ENCODE measurements at places on chromosomes 5 and 9.

GRCh38 chr9:98185021-98185567 lies 7.3 kb downstream of the CORO2A start:
- DNase-seq: no peak

GRCh38 chr5:90602681-90603080 lies 44.1 kb downstream of the ADGRV1 start:
- DNase-seq: no peak

- DNase-seq: no peak
Measured at GRCh38 chr9:93288891-93289883, 105.2 kb downstream of the WNK2 start.

- no peak for DNase-seq
Measured at GRCh38 chr5:168931638-168932345, 352.6 kb upstream of the PANK3 start.

GRCh38 chr9:133822430-133823065 lies 84.4 kb upstream of the SARDH start:
- DNase-seq: no peak

DNA sequence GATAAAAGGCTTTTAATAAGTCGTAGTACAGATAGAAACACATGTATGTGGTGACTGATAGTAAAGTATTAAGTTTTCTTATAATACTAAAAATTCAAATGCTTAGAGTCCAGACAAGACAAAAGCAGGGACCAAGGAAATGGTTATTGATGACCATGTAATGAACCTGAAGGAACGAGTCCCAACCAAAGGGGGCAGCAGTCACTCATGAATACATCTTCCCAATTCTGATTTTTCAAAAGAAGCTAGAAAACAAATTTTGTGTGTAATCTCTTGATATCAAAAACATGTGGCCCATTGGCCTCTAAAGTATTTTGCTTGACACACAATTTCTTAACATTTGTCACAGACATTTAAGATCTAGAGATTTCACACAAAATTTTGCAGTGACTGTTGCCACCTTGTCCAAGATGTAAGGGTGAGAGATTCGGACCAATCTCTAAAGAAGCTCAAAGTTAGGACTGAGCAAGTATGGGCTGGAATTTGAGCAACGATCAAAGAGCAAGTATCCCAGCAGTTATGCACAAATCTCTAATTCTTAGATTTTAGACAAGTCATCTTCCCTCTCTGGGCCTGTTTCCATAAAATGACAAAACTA lies 66.8 kb downstream of the ARL15 start:
- DNase-seq: peak; percentile 53

DNA sequence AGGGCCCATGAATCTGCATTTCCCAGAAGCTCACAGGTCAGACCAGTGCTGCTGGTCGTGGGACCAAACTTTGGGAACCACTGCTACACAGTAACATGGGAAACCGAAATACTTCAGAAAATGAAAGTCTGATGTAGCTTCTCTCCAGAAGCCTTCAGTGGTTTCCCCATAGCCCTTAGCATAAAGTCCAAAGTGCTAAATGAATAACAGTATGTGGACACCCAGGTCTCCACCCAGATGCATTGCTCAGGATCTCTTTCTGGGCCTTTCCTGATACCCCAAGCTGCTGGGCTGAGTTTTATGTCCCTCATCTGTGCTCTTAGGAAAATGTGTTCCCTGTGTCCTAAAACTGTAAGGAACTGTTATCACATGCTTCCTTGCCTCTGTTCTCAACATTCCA lies 100.4 kb downstream of the NFIB start:
- DNase-seq: no peak

- DNase-seq: no peak
Measured at GRCh38 chr5:139848508-139849100, 53.0 kb downstream of the PSD2 start.

GRCh38 chr5:52767766-52768480 lies 19.8 kb upstream of the ITGA1 start:
- DNase-seq: no peak

DNA sequence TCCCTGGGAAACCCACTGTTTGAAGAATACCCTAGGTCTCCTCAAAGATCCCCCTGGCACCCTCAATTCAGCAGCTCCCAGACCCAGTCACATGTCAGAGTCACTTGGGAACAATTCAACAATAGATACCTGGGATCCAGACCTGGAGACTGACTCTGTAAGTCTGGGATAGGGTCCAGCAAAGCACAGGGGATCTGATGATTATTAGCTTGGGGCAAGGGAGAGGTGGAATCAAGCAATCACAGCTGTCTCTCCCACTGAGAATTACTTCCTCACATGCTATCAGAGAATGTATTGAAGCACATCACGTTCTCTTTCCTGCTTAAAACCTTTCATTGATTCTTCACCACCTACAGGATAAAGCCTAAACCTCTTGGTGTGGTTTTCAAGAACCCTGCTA lies 5.9 kb downstream of the FAM193B start:
- no peak for DNase-seq

- DNase-seq: no peak
Measured at GRCh38 chr5:135743181-135743580, 91.3 kb upstream of the SLC25A48 start.

GRCh38 chr5:8097146-8097545 lies 228.2 kb downstream of the MTRR start:
- no peak for DNase-seq

DNA sequence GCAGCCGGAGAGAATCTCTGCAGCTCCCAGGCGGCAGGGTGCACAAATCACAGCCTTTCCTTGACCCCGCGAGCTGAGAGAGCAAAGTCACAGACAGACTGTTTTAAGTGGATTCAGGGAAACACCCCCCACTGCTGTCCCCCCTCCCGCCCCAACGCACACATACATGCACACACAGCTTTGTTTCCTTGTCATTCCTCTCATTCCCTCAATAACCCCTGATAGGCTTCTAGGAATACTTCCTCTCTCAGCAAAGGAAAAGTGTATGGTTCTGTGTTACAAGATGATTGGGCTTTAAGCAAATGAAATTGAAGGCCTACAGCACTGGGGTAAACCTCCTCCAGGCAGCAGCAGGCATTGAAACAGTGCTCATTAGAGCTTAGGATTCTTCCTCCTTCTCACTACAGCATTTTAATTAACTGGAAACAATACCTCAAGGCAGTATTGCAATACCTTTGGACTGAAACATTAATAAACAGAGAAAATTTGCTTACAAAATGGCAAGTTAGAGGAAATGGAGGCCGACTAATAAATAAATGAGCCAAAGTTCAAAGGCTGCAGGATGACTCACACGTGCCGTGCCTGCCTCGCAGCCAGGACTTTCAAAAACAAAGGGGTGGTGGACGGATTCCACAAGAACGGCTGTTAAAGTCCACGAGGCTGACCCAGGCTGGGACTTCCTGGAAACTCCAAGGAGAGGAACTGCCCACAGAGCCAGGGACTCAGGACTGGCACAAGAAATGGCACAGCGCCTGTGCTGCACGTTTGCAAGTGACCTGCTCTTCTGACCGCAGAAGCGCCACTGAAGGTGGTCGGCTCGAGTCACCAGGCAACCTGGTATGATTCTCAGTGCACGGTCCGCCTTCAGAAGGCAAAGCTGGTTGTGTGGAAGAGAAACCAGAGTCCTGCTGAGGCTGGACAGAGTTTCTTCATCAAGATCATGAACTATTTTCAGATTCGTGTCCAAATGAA lies 236.2 kb downstream of the SYK start:
- no peak for DNase-seq

- DNase-seq: no peak
Measured at GRCh38 chr5:44246986-44247385, 142.2 kb downstream of the FGF10 start.

DNA sequence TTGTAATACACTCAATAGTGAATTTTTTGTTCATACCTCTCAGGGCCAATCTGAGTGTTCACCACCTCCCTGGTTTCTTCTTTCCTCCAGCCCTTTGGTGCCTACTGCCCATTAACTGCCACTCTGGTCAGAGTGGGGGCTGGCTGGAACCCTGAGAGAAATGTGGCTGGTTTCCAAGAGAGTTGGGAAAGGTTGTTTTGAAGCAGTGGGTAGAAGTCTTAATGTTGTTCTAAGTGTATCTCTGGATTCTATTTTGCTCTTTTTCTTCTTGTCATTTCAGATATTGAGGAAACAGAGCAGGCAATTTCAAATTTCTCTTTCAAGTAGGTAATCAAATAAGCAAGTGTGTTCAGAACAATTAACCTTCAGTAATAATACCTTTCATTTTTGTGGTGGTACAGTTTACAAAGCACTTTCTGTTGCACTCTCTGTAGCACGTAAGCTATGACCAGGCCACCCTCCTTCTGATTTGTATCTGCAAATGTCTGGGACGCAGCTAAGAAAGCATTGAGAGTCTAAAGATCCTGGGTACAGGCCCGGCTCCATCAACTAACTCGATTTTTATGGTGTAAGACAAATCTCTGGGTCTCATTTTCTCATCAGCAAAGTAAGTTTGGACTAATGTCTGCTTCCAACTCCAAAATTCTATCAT lies 8.4 kb downstream of the SLC1A3 start:
- DNase-seq: no peak

- DNase-seq: no peak
Measured at GRCh38 chr9:78552802-78553201, 255.9 kb downstream of the PSAT1 start.

GRCh38 chr9:27518809-27519208 lies 5.3 kb upstream of the IFNK start:
- no peak for DNase-seq

DNA sequence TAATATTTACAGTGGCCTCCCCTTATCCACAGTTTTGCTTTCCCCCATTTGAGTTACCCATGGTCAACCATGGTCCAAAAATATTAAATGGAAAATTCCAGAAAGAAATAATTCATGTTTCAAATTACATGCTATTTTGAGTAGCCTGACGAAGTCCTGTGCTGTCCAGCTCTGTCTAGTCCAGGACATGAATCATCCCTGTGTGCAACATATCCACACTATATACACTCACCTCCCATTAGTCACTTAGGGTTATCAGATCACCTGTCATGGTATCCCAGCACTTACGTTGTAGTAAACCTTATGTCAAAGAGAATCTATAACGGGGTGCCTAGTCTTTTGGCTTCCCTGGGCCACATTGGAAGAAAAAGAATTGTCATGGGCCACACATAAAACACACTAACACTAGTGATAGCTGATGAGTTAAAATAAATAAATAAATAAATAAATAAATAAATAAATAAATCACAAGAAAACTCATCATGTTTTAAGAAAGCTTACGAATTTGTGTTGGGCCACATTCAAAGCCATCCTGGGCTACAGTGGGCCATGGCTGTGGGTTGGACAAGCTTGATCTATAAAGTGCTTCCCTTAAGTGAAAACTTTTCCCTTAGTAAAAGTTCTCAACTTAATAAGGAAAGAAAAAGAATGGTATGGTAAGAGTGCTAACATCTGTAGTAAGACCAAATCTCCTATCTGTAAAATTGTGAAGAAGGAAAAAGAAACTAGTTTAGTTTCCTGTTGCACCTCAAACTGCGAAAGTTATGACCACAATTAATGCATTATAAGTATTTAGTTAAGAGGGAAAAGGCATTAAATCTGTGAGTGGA lies 15.9 kb upstream of the OMD start:
- DNase-seq: no peak

GRCh38 chr9:7968687-7969086 lies 169.1 kb upstream of the DMAC1 start:
- no peak for DNase-seq

- no peak for DNase-seq
Measured at GRCh38 chr9:96136992-96137670, 164.8 kb downstream of the HSD17B3 start.

DNA sequence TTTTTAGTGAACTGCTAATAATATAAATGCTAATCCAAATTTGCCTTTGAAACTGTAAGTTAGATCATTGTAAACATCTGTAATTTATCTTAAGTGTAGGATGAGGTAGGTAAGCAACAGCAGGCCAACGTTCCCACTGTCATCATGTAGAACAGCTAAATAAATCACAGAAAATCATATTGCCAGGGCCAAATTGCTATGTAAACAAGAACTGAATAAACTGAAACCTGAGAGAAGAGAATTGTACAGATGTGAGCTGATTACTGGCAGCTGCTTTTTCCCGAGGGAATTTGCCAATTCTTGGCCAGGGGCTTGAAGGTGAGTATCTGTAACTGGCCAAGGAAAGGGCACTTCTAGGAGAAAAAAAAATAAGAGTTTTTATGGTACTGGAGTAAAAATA lies 97.6 kb downstream of the CDH10 start:
- DNase-seq: no peak

GRCh38 chr5:9423571-9423970 lies 122.3 kb downstream of the SEMA5A start:
- DNase-seq: no peak

- DNase-seq: no peak
Measured at GRCh38 chr5:141477815-141478214, 2.0 kb downstream of the PCDHGC3 start.

DNA sequence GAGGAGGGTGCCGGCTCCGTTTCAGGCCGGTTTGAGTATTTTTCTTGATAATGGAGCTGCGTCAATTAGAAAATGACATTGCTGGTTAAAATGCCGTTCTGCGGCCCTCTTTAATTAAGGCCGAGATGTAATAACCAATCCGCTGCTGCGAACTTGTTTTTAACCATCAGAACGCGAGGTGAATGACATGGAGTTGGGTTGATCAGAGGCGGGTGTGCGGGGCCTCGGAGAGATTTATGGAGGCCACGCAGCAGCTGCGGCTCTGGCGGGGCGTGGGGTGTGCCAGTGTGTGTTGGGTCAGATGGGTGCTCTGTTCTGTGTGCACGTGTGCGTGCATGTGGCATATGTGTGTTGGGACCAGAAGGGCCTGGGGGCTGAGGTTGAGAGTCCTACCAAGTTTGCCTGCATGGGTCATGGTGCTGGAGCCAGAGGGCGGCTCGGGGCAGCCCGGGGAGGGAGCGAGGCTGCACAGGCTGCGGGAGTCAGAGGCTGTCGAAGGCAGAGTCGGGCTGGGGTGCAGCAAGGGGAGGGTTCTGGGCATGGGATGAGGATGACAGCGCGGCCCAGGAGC lies 25.4 kb downstream of the RXRA start:
- DNase-seq: no peak

DNA sequence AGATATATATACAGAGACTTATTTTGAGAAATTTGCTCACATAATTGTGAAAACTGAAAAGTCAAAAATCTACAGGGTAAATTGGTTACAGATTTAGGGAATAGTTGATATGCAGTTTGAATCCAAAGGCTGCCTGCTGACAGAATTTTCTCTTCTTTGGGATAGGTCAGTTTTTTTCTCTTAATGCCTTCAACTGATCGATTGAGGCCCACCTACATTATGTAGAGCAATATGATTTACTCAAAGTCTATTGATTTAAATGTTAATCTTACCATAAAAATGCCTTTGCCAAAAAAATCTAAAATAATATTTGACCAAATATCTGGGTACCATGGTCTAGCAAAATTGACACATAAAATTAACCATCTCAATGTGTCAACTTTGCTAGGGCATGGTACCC lies 3.9 kb upstream of the GHR start:
- DNase-seq: no peak

Data from CD4-positive, CD25-positive, alpha-beta regulatory T cell (primary cell).